Left ventricle myocardium inferior (tissue), 1 donor: ENCODE measurements at places on chromosomes 3 and 15.
A peak's percentile ranks its signal among the peaks of the same experiment; 100 is the strongest.

GRCh38 chr15:96790004-96790403 is 459.5 kb downstream of the NR2F2 start:
- H3K4me3 ChIP-seq = no peak overlapping the region
- no peaks in the 10 kb centered on the region for H3K4me1 ChIP-seq
- DNase-seq = no peak

DNA sequence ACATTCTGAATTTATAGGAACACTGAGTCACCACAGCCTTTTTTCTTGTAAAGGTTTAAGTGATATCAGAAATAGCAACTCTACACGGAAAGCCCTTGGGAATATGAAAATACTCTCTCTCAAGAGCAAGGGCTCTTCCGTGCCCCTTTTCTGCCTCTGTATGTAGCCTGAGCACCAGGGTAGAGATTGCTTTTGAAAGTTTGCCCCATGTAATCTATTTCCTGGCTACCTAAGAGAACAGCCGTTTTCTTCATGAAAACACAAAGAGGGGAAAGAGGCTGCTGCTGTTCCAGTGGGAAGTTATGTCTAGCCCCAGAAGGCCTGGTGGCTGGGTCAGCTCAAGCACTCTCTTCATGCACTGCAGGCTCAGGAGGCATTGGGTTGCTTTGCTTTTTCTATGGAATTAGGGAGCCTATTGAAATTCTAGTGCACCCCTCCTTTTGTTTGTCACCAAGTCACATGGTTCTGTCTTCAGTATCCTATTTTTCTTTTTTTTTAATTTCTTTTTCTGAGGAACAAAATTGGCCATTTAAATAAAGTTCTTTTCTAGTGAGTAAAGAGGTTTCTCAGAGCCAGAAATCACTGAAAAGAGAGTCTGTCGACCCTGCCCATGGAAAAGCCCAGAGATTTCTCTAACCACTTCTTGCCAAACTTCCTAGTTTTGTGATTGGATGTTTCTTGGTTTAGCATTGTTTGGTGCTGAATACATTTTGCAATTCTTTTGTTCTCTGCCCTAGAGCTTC is 39.5 kb downstream of the TIGIT start:
- H3K4me3 ChIP-seq = no peak overlapping the region
- H3K36me3 ChIP-seq = peaks cover 16% of the 10 kb centered on the region
- no peaks in the 10 kb centered on the region for H3K27me3 ChIP-seq
- no peak for DNase-seq
- no peak overlapping the region for H3K27ac ChIP-seq

GRCh38 chr3:160140756-160141155 is 84.5 kb upstream of the C3orf80 start:
- H3K27ac ChIP-seq = no peak overlapping the region
- H3K4me3 ChIP-seq = no peak overlapping the region
- no peaks in the 10 kb centered on the region for H3K4me1 ChIP-seq
- H3K36me3 ChIP-seq = no peaks in the 10 kb centered on the region
- DNase-seq = no peak

DNA sequence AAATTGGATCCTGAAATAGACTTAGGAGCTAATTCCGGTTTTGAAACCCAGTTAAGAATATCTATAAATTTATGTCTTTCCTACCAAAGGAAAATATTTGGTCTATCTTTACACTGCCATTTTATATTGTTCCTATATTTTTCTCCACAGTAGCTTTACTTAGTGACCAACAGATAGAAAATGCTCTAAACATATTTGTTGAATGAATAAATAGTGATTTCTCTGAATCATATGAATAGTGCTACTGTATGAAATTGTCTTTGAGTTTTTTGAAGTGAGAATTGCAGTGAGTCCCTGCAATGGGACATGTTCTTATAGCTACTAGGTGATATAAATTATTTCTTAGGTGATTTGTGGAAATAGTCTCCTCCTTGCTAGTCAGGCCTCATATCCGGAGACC is 18.5 kb upstream of the EID1 start:
- no peak overlapping the region for H3K27ac ChIP-seq
- peaks cover 12% of the 10 kb centered on the region for H3K4me1 ChIP-seq
- no peaks in the 10 kb centered on the region for H3K36me3 ChIP-seq
- H3K4me3 ChIP-seq = no peak overlapping the region
- no peaks in the 10 kb centered on the region for H3K27me3 ChIP-seq
- DNase-seq = no peak

DNA sequence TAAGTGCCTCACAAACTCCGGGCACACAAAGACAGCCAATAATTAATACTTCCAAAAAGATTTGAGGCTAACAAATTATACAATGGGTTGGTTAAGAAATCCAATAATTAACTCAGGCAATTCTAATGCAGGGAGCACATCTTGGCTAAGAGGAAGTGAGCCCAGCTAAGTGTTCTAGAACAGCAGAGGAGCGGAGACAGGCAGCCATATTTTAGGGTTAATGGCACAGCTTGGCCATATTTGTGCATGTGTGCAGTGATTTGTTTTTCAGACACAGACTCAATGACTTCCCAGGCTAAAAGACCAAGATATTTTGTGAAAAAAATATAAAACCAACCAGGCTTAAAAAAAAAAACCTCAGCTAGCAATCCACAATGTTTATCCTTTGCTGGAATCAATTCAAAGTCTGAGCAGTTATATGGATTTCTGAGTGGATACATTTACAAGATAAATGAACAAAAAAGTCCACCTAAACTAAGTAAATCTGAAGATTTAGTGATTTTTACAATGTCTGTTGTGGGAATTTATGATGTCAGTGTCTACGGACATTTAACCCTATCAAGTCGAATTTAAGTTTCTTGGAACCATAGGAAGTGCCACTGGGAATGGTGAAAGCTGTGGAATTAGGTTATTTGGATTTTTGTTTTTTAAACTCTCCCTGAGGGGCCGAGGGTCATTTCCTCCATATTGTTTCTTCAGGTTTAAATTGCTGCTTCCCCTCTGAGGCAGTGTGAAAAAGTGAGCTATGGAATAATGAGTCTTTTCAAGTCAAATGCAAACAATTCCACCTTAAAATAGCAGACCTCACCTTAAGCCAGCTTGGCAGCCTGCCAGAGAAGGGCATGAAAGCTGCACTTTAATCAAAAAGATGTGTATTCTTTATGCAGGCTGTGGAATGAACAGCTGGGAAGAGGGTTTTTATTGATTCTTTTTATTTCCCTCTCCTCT is 413.7 kb upstream of the TBL1XR1 start:
- no peaks in the 10 kb centered on the region for H3K36me3 ChIP-seq
- H3K4me3 ChIP-seq = no peak overlapping the region
- H3K27ac ChIP-seq = no peak overlapping the region
- no peaks in the 10 kb centered on the region for H3K27me3 ChIP-seq
- DNase-seq = no peak

DNA sequence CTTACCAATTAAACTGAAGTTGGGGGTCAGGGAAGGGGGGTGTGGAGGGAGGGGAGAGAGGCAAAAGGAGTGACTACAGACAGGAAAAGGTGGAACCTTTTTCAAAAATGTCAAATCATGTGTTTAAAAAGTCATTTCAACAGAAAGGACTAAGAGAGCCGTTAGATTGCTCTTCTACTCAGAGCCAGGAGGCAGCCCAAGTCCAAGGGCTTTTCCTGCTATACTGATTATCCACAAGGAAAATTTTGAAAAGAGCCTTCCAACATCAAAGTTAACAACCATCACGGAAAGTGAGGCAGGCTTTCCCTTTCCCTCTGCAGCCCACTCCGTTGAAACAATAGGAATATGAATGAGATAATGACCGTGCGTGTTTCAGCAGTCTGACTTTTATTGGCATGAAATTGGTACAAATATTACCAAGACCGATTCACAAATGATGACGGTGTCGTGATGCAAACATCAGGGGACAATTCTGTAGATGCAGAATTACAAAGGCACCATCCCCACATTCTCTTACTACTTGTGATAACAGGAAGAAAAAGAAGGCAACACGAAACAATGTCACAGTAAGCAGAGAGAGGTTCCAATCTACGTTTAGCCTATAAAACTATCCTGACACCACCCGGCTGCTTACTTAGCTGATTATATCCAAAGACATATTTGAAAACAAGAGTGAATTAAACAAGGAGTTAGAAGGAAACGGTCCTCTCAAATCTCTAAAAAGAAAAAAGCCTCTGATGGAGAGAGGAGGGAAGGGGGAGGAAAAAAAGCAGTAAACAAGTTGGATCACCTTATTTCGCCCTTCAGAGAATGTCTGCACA is 453.7 kb downstream of the FOXP1 start:
- no peaks in the 10 kb centered on the region for H3K36me3 ChIP-seq
- H3K27me3 ChIP-seq = no peaks in the 10 kb centered on the region
- peak overlapping the region; percentile 67 for H3K4me3 ChIP-seq
- peak overlapping the region; percentile 90 for H3K27ac ChIP-seq

DNA sequence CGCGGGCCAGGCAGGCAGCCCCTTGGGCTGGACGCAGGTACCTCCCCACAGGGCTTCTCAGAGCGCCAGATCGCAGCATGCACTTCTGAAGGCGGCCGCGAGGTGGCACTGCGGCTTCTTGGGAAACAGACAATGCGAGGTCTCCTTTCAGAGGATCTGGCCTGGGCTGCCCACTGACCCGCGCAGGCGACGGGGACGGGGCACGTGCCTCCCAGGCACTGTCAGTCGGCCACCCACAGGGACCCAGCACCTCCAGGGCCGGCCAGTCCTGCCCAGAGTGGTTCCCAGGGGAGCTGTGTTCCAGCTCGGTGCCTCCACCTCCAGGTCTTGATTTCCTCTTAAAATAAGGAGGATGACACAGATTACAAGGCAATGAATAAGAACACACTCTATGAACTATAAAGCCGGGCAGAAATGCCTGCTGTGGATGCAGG is 24.4 kb upstream of the TXNRD3 start:
- H3K36me3 ChIP-seq = no peaks in the 10 kb centered on the region
- H3K4me1 ChIP-seq = peaks cover 5% of the 10 kb centered on the region
- DNase-seq = peak; percentile 81
- peaks cover 28% of the 10 kb centered on the region for H3K27me3 ChIP-seq
- H3K4me3 ChIP-seq = no peak overlapping the region

GRCh38 chr3:21310161-21310560 is 440.8 kb downstream of the ZNF385D start:
- H3K27ac ChIP-seq = no peak overlapping the region
- no peak for DNase-seq
- no peak overlapping the region for H3K4me3 ChIP-seq
- H3K27me3 ChIP-seq = no peaks in the 10 kb centered on the region
